ENCODE measurements at places on chromosomes 2 and 18.

DNA sequence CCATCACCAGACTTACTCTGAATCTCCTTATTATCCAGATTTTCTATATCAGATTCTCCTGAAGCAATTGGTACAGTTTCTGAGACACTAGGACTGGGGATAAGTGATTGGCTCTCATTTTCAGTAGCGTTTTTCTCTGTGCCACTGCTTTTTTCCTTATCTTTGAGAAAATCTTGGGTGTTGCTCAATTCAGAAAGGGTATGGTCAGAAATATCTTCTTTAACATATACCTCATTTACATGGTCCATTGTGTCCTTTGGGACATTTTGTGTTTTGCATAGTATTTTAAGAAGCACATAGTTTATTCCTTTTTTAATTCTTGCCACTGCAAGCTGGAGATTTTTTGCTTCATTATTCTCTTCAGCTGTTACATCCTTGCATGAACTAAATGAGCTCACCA lies 56.6 kb upstream of the SCN9A start:
- no peak for DNase-seq

DNA sequence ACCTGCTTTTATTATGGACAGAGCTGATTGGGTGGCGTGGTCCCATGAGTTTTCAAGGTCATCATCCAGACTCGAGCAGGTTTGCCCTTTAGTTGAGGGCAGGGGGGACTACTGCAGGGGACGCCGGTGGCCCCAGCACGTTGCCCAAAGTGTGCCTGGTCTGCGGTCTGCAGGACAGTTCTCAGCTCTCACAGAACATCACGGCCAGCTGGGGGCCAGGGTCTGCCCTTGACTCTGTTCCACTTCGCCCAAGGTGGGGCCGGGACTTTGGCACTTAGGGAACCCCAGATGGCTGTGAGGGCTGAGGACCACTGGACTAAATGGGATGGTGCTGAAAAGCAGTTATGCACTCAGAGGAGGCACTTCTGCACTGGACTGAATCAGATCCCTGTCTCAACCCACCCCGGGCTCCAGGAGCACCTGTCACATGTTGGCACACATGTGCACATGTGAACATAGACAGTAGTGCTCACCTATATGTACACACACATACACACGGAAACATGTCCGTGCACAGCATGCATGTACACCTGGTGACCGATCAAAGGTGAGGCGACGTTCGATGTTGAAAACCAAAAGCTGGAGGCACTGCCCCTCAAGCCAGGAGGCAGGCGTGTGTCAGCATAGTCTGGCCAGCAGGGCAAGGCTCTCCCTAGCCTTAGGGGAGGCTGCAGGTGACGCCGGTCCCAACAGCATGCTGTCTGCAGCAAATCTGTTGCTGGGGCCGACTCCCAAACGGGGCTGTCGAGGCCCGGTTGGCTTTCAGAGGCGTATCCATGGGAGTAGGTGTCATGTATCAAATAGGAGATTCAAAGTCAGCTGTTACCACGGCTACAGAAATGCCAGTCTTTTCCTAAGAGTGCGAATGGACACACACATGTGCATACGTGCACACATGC lies 10.2 kb downstream of the ANO7 start:
- DNase-seq, result no peak

DNA sequence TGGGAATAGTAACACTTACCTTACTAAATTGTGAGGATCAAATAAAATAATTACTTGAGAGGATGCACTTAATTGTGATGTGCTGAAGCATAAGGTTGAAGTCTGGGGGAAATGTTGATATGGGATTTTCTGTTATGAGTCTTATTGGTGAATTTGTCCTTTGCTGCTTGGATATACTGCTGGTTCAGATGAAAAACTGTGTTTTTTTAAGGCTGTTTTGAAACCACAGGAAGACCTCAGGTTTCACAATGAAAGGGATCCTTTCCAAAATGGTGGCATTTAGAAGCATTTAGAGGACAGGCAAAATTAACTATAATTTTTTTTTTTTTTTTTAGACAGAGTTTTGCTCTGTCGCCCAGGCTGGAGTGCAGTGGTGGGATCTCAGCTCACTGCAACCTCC lies 34.9 kb downstream of the SPATS2L start:
- no peak for DNase-seq

DNA sequence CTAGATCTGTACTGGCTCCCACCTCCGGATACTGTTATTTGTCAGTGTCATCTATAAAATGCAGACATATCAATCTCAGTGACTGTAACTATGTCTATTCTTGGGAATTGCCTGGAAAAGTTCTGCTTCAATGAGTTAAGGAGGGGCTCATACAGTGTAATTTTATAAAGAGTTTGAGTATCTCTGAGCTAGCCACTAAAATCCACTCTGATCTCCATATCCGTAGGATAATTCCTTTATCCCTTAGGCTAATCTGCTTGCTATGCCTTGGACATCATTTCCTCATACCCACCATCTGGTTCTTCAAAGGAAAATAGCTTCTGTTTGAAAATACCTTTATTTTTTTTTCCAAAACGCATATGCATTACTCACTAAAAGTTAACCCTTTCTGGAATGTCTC lies 863.2 kb downstream of the SUCLG1 start:
- DNase-seq, result no peak

DNA sequence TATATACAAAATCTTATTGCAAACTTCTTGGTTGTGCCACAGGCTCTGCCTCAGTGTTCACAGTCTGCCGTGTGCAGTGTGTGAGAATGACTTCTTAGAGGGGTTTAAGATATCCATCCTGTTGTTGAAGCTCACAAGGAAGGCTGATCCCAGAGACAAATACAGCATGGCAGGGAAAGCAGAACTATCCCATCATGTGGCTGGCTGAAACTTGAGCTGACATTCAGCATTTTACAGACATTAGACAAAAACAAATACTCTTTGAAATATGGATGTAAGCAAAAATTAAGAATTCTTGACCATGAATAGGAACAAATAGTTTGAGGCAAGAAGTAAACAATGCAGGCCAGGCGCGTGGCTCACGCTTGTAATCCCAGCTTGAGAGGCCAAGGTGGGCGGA lies 12.9 kb upstream of the PUM2 start:
- DNase-seq, result no peak

GRCh38 chr2:225399504-225399903 lies at the start of gene NYAP2:
Gene NYAP2 (plus strand): TSS chr2:225399710. CDS start chr2:225408881, 9,171 bp downstream.
- DNase-seq, result no peak

GRCh38 chr2:28101892-28102291 lies 211.4 kb downstream of the BABAM2 start:
- no peak for DNase-seq

DNA sequence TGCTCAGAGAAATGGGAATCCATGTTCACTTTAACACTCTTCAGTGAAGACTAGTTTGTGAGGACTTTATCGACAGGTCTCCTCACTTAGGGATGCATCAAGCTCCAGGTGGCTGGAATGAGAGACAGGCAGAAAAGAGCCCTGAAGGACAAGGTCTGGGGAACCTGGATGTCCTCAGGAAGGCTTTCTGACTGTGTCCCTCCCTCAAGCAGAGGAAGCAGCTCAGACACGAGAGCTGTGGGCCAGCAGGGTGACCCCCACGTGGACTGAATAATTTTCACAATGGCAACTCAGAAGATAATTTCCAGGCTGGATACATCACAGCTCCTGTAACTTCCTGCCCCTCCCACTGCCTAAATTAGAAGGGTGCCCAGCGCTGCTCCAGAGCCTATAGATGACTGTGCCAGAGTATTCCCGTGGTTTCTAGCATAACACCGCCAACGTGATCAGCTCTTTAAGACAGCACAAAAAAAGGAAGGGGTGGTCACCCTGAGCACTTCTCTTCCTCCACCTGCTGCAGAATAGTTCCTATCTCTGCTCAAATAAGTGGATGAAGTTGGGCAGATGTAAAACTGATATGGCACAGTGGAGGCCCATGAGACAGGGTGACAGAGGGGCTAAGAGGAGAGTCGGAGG lies 25.7 kb upstream of the NCK2 start:
- DNase-seq, result no peak

DNA sequence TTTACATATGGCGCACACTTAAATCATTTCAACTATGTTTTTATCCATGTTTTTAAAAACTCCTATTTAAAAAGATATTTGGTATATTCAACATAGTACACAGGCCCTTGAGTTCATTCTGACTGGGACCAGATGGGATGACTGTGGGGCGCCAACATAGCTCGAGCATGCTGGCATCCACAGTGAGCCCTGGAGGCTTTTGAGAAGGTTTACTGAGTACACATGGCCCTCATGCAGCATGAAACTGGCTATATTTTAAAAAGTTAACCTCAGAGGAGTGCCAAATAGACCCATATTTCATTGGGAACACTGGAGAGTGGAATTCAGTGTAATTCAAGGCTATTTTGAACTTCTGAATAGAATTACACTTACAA lies 83.6 kb downstream of the CCDC85A start:
- DNase-seq, result no peak

DNA sequence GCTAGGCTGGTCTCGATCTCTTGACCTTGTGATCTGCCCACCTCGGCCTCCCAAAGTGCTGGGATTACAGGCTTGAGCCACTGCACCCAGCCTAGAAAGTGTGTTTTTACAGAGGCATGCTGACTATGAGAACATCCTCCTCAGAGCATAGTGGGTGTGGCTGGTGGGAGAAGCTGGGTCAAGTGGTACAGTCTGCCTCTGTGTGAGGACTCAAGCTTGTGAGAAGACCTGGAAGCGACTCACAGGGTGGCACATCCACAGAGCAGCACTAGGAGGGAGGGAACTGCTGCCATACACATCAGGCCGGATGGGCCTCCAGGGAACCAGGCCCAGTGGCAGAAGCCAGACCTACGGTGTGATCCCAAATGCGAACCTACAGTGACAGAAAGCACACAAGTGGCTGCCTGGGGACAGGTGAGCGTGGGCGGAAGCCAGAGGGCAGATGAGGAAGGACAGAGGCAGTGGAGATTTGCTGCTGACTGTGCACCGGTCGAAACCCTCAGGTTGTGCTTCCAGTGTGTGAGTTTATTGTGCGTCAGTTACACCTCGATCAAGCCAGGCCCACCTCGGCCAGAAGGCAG lies 8.9 kb downstream of the ARHGEF4 start:
- no peak for DNase-seq

All from dorsolateral prefrontal cortex (tissue), 122 donors.